CD4-positive, alpha-beta T cell treated with Interleukin-12 subunit alpha and Interleukin-12 subunit beta, for 1 hour (primary cell): ENCODE measurements at places on chromosomes 11 and 22.

- DNase-seq, result no peak
These were observed 45.3 kb downstream of the CCDC34 start for GRCh38 chr11:27317751-27318150.

DNA sequence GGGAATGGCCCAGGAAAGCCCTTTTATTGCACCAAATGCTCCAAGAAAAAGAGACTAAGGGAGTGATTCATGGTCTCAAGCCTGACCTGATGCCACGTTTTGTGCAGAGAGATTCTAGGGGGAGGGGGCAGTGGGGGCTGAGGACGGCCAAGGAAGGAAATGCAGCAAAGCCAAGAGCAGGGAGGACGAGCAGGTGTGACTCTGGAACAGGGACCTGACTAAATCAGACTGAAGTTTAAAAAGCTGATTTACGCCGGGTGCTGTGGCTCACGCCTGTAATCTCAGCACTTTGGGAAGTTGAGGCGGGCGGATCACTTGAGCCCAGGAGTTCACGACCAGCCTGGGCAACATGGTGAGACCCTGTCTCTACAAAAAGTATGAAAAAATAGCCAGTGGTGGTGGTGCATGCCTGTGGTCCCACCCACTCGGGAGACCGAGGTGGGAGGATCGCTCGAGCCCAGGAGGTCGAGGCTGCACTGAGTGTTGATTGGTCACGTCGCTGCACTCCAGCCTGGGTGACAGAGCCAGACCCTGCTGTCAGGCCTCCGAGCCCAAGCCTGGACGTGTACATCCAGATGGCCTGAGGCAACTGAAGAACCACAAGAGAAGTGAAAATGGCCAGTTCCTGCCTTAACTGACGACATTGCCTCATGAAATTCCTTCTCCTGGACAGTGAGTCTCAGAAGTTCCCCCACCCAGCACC, 10.8 kb upstream of the IFITM3 start:
- DNase-seq, result no peak

- DNase-seq, result no peak
These were observed 30.4 kb downstream of the BSX start for GRCh38 chr11:122951211-122951610.

GRCh38 chr11:129620237-129621104, 195.2 kb upstream of the TMEM45B start:
- no peak for DNase-seq

GRCh38 chr11:942823-943222, 17.2 kb downstream of the AP2A2 start:
- no peak for DNase-seq
